Stimulated activated CD4-positive, alpha-beta T cell treated with anti-CD3 and anti-CD28 coated beads, TNF-alpha, amount 100 ng/mL, for 24 hours (primary cell): ENCODE measurements at places on chromosomes 3 and 15.

GRCh38 chr3:45590822-45591546 lies 3.6 kb upstream of the LIMD1 start:
- no peak for DNase-seq

GRCh38 chr3:26099692-26100091 lies 309.8 kb downstream of the OXSM start:
- no peak for DNase-seq

DNA sequence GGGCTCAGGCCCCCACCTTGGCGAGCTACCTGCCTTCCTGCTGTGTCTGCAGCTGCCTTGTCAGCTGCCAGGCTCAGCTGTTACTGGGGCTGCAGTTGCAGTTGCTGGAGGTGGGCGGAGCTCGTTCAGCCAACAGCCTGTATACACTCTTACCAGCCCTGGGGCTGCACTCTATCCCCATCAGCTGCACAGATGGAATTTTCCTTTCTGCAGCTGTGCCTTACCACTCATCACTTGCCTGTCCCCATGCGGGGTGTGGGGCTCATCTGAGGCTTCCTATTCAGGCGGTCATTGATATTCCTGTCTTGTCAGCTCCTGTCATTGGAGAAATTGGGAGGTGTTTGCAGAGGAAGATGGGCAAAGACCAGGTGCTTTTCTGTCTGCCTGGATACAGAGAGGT lies 9.1 kb upstream of the SYN2 start:
- DNase-seq, result no peak

GRCh38 chr3:41239587-41239986 lies 40.3 kb downstream of the CTNNB1 start:
- DNase-seq, result no peak

- no peak for DNase-seq
Measured at GRCh38 chr15:25784876-25785640, 78.1 kb downstream of the ATP10A start.

DNA sequence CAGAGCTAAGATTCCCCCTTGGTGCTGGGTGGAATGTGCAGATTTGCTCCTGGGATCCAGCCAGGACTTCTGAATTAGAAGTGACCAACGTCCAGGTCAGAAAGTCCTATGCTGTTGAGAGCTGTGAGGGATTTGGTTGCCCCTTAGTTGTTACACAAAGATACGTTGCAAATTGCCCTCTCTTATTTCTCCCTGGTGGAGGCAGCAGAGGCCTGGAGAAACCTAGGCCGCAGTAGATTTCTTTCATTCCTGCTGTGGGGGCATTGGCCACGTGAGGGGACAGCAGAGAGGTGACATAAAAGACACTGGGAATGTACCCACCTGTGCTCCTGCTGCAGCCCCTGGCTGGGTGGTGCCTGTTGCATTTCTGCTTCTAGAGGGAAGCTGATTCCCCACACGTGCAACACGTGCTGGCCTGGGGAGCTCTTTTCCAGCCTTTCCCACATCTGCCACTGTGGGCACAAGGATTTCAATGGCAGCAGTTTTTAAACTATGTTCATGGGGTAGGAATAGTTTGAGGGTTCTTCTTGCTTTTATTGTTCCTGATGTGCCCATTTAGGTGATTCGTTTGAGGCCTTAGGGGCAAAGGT lies 65.7 kb downstream of the SYNM start:
- no peak for DNase-seq

DNA sequence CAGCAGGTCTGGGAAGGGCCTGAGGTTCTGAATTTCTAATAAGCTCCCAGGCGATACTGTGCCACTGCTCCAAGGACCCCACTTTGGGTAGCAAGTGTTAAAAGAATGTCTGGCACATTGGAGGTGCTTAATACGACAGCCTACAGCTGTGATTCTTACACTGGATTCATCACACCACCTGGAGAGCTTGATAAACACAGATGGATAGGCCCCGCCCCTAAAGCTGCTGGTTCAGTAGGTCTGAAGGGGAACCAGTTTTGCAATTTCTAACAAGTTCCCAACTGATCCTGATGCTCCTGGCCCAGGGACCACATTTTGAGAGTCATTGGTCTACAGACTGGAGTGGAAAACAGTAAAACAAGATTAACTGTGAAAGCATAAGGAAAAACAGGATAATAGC lies 124.8 kb upstream of the ST8SIA2 start:
- no peak for DNase-seq

DNA sequence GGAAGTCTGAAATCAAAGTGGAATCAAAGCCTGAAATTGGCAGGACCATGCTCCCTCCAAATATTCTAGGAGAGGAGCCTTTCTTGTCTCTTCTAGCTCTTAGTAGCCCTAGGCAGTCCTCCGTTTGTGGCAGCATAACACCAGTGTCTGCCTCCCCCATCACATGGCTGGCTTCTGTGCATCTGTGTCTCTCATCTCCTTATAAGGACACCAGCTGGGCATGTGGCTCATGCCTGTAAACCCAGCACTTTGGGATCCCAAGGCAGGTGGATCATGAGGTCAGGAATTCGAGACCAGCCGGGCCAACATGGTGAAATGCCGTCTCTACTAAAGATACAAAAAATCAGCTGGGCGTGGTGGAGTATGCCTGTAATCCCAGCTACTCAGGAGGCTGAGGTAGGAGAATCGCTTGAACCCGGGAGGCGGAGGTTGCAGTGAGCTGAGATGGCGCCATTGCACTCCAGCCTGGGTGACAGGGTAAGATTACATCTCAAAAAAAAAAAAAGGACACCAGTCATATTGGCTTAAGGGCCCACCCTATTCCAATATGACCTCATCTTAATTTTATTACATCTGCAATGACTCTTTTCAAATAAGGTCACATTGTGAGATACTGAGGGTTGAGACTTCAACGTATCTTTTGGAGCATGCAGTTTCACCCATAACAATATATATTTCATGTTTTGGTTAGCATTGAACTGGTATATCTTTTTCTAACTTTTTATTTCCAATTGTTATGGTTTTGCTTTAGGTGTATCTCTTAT lies 148.0 kb upstream of the TPM1 start:
- DNase-seq, result no peak

- no peak for DNase-seq
Measured at GRCh38 chr3:105679951-105680350, 188.9 kb downstream of the CBLB start.

GRCh38 chr15:70435369-70435768 lies 328.0 kb downstream of the UACA start:
- no peak for DNase-seq

DNA sequence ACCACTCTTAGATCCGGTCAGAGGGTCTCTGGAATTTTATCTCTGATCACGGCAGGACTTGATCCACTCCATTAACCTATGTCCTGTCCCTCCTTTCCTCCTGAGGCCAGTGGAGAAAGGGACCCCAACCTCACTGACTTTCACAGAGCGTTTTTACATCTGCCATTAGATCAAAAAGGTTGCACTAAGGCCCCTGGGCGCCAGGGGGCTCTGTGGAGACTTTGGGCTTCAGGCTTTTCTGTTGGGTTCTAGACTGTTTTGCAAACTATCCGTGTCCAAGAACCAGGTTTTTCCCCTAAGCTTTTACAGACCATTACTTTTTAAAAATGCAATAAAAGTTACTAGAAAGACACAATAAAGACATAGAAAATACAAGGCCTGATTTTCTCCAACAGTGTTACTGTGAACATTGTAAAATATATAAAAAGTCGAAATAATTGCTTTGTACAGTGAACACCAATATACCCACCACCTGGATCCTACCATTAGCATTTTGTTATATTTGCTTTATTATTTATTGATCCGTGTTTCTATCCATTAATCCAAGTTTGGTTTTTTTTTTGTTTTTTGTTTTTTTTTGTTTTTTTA lies 159.7 kb downstream of the POLR2M start:
- peak; percentile 12 for DNase-seq

- DNase-seq, result no peak
Measured at GRCh38 chr15:45307230-45307924, 55.3 kb downstream of the SLC28A2 start.

DNA sequence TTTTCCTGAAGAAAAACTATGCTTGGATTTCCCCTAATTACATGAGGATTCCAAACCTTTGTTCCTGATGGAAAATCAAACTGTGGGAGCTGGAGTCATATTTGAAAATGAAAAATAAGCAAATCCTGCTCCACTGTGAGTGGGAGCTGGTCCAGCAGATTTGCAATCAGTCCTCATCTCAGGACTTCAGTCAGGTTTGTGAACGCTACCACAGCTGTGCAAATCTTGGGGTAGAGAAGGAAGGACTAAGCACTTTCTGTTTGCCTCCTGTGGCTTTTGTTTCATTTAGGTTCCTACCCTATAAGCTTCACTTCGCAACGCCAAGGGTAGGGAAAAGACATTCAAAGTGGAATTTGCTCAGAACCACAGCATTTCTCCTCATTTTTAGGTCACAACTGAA lies 238.2 kb downstream of the TUSC7 start:
- DNase-seq, result no peak

DNA sequence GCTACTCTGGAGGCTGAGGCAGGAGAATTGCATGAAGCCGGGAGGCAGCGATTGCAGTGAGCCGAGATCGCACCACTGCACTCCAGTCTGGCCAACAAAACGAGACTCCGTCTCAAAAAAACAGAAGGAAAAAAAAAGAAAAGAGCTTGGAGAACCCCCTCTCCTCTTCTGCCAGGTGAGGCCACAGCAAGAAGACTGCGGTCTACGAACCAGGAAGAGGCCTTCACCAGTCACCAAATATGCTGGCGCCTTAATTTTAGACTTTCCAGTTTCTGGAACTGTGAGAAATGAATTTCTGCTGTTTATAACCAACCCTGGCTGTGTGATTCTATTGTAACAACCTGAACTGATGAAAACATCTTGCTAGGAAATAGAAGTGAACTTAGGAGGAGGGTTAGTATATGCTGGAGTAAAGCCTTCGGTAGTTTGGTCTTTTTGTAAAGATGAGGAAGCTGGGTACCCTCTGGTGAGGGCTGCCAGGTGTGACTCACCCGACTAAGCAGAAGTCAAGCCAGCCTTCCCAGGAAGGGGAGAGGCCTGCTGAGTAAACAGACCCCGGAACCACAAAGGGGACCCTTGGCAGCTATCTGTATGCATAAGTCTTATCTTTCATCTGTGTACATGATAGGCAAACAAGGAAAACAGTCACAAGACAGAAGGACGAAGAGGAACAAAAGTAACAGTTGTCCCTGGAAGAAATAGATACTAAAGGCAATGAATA lies 78.7 kb downstream of the KLF13 start:
- DNase-seq, result no peak

GRCh38 chr15:71304681-71305080 lies 189.4 kb downstream of the THSD4 start:
- DNase-seq, result no peak

DNA sequence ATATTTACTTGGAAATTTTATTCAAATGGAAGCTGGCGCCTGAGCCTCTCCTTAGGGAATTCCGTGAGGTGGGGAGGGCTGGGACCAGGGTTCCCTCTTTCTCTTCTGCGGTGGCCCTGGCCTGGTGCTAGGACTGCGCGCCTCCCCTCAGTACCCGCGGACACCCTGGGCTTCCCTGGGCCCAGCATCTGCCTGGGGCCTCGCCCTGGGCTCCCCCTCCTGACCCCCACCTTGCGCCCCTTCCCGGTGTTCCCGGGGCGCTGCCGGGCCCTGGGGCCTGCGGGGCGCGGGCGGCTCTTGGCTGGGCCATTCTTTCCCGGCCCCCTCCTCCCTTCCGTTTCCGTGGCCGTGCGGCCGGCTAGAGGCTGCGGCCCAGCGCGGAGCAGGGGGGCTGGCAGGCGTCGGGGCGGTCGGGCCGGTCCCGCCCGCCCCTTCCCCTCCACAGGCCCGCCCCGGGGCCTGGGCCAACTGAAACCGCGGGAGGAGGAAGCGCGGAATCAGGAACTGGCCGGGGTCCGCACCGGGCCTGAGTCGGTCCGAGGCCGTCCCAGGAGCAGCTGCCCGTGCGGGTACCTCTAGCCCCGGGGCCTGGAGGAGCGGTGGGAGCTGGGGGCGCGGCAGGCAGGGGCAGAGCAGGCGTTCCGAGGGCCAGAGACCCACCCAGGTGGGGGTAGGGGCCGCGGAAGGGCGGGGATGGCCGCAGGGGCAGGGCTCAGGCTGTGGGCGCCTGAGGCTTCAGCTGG lies at the start of gene FES:
Gene FES, plus strand, starts transcription at position 529 of the 743 bp plus-strand sequence. CDS start 542 bp downstream, outside the sequence.
- no peak for DNase-seq

DNA sequence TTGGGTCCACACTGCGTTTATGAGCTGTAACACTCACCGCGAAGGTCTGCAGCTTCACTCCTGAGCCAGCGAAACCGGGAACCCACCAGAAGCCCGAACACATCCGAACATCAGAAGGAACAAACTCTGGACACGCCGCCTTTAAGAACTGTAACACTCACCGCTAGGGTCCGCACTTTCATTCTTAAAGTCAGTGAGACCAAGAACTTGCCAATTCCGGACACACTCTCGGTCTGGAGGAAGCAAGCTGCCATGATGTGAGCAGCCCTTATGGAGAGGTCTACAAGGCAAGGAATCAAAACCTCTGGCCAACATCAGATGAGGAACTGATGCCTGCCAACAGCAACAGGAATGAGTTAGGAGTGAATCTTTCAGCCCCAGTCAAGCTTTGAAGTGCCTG lies 62.9 kb downstream of the SLC28A2 start:
- DNase-seq, result no peak

- DNase-seq, result no peak
Measured at GRCh38 chr15:63296195-63296594, 18.8 kb downstream of the APH1B start.

DNA sequence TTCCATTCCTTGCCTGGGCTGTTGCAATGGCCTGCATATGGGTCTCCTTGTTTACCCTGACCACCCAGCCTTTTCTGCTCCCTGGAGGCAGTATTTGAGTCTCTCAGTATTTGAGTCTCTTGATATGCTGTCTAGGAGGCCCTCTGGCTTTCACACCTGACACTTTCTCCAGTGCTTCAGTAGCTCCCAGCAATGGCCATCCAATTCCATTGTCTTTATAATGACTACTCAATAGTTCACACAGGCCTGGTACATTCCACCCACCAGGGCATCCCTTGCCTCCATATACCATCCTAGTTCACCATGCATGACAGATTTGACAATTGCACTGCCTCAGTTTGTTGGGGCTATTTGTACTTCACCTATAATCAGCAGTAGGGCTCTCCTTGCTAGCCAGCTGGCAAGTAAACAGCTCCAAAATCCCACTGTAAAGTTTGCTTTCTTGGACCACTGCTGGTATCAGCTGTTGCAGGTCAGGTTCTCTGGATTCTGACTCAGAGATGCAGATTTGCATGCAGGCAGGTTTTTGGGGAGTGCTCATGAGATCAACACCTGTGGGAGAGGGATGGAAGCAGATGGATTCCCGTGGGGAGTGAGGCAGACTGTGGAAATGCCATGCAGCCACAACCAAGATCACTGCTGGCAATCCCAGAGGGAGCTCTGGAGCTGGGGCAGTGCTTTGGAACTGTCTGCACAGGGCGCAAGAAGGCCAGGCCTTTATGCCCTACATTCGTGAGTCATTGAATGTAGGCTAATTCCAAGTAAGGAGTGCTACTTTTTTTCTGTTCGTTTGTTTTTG lies 19.1 kb upstream of the XIRP1 start:
- DNase-seq, result no peak

DNA sequence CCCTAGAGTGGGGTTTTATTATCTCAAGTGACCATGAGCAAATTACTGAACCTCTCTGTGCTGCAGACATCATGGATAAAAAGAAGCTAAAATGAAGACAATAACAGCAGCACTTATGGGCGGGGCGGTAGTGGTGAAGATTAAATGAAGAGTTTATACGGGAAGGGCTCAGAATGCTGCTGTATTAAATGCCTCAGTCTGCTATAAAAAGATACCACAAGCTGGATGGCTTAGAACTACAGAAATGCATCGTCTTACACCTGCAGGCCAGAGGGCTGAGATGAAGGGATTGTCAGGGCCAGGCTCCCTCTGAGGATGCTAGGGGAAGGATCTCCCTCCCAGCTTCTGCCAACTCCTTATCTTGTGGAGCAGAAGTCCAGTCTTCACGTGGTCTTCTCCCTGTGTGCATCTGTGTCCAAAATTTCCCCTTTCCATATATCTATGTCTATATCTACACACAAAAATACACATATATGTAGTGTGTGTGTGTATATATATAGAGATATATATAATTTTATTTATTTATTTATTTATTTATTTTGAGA lies 2.9 kb downstream of the ALG1L2 start:
- DNase-seq, result no peak
